ENCODE measurements at places on chromosomes 2 and 18. TPM values are rescaled to one million over a fixed set of nuclear protein-coding genes. Genes with fewer than 3 reads are reported as not detected.

GRCh38 chr2:48940606-48941005 is 185.1 kb upstream of the LHCGR start:
- H3K27ac ChIP-seq, result no peak overlapping the region
- no peaks in the 10 kb centered on the region for H3K27me3 ChIP-seq
- no peaks in the 10 kb centered on the region for H3K36me3 ChIP-seq

DNA sequence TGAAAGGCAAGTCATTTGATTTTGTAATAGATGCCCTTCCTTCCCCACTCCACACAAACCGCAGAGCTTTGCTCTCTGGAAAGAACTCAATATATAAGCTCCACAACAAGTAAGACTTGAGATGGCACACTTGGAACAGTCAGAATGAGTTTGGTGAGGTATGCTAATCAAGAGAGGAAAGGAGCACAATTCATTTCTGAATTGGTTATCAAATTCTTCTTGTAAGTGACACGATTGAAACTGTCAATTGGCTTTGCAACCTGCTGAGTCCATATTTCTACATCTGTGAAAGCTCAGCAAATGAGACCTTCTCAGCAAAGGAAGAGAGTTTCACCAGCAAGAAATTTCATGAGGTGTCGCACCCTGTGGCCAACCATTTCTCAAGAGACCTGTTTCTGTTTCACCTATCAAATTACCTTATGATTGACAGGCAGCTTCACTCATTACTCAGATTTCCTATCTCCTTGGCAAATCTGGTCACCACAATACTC is 19.1 kb downstream of the CTLA4 start:
- H3K27ac ChIP-seq, result no peak overlapping the region
- no peaks in the 10 kb centered on the region for H3K4me1 ChIP-seq
- no peak overlapping the region for H3K4me3 ChIP-seq
- DNase-seq, result no peak
- H3K27me3 ChIP-seq, result no peaks in the 10 kb centered on the region

The SALL3 gene
- not detected for polyA plus RNA-seq

DNA sequence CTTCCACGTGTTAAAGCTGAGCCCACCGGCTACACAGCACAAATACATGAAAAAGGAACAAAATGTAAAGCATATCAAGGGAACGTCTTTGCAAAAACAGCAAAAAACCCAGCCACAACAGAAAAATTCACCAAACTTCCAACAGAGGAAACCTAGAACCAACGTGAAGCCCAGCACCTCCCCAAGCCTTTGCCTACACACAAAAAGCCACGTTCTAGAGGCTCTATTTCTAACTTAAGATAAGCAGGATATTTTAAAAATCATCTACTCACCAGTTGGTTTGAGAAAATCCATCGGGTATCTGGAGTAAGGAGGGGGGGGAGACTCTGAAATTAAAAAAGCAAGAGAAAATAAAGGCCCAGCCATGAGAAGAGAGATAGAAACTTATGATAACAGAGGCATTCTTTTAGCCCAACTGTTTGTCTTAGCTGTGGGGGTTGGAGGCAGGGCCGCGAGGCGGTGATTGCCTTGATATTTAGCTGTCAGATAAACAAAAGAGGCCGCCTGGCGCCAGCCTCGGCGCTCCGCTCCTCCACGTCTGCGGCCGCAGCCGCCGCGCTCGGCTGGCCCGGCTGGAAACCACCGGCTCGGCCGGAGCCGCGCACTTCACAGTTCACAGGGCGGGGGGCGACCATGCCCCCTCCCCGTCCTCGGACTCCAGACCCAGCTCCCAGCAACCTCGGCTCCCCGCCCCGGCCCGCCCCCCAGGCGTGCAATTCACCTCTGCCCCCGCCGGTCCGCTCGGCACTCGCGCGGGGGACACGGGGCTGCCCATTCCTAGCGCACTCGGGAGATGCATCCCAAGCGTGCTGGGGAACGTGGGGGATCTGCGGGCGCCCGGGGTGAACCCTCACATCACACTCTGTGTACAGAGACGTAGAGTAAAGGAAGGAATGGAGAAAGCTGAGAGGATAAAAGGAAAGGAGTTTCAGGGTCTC is 2.4 kb downstream of the SMAD7 start:
- no peaks in the 10 kb centered on the region for H3K27me3 ChIP-seq
- peak overlapping the region; percentile 76 for H3K27ac ChIP-seq
- DNase-seq, result no peak
- H3K4me3 ChIP-seq, result peak overlapping the region; percentile 99
- peaks cover 50% of the 10 kb centered on the region for H3K4me1 ChIP-seq

The LOXL3 gene
- 0.08 TPM for polyA plus RNA-seq

DNA sequence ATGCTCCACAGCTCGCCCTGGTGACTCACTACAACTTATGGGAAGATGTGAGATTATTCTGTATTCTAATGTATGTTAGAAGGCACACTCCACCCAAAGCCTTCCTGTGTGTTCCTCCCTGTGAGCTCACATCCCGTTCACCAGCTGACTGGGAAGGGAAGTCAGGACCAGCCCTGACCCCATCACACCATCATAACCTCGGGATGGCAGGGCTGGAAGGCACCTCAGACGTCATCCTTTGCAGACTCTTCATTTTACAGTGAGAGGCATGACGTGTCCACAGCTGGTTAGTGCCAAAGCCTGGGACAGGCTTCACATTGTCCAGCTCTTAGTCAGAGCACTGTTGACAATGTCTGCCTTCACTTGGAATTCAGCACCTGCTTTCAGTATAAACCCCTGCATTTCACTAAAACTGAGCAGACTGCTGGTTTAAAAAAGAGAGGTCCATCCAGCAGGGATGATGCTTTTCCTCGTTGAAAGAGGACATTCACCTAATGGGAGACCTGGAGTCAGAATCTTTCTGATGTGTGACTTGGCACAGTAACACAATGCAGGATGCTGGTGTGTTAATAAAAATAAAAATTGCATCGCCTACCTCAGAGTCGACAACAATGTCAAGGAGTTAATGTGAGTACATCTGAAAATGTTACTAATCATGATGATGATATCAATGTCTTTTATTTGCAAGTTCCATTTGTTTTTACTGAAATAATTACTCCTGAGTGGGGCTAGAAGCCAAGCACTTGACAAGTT is 418.0 kb upstream of the TNP1 start:
- H3K4me1 ChIP-seq, result no peaks in the 10 kb centered on the region
- no peaks in the 10 kb centered on the region for H3K36me3 ChIP-seq
- no peaks in the 10 kb centered on the region for H3K27me3 ChIP-seq
- no peak for DNase-seq
- no peak overlapping the region for H3K4me3 ChIP-seq

DNA sequence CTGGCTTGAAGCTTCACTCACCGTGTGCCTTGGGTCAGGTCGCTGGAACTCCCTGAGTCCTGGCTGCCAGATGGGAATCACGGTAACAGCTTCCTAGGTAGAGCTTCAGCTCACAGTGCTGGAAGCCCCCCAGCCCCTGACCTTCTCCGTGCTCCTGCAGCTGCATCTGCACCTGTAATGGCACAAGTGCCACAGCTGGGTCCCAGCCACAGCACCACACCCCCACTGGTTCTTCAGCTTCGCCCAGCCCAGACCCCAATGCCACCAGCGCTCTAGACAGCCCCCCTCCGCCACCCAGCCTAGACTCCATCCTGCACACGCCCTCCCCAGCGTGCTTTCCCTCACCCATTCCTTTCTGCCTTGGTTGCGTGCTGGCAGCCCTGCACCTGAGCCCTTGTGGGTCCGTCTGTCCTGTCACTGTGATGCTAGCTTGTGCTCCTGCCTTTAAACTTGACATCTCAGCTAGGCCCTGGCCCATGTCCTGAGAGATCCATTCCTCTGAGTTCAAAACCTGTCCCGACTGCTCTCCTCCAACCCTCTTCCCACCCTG is 7.6 kb upstream of the ESPNL start:
- H3K27ac ChIP-seq, result no peak overlapping the region
- DNase-seq, result no peak
- no peaks in the 10 kb centered on the region for H3K4me1 ChIP-seq
- no peaks in the 10 kb centered on the region for H3K27me3 ChIP-seq
- no peaks in the 10 kb centered on the region for H3K36me3 ChIP-seq
- H3K4me3 ChIP-seq, result no peak overlapping the region

The CYBRD1 gene
- polyA plus RNA-seq, result 1.2 TPM

GRCh38 chr18:39230086-39230803 is 1664.6 kb upstream of the CELF4 start:
- H3K4me3 ChIP-seq, result no peak overlapping the region
- H3K27ac ChIP-seq, result no peak overlapping the region
- no peaks in the 10 kb centered on the region for H3K27me3 ChIP-seq
- H3K4me1 ChIP-seq, result no peaks in the 10 kb centered on the region

DNA sequence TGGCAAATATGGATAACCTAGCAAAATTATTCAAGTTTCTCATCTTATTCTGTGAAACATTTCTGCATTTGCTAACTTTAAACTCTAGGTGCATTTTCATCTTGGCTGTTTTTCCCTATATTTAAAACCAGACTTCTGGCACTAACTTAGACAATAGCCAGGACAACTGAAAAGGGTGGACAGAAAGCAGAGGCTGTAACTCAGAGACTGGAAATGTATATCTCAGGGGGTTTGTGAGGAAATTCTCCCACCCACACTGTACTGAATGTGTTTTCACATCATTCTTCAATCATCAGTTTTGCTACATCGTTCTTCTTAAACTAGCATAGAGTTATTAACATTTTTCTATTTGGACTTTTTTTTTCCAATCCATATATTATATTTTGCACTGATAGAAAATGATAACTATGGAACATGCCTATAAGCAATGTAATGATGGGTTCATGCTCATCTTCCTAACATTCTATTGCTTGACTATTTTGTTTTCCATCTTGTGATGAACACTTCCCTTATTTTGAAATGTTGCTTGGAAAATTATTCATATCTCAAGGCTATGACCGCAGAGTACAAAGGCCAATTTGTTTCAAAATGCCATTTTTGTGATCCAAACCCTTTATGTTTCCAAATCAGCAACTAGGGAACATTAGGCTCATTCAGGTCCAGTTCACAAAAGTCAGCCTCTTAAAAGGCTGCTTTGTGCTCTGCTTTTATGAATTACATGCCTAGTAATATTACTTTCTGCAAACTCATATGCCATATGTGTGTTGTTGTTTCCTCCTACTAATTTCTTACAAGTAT is 125.8 kb upstream of the CDH19 start:
- H3K36me3 ChIP-seq, result no peaks in the 10 kb centered on the region
- no peak overlapping the region for H3K27ac ChIP-seq
- no peak overlapping the region for H3K4me3 ChIP-seq
- no peaks in the 10 kb centered on the region for H3K4me1 ChIP-seq

DNA sequence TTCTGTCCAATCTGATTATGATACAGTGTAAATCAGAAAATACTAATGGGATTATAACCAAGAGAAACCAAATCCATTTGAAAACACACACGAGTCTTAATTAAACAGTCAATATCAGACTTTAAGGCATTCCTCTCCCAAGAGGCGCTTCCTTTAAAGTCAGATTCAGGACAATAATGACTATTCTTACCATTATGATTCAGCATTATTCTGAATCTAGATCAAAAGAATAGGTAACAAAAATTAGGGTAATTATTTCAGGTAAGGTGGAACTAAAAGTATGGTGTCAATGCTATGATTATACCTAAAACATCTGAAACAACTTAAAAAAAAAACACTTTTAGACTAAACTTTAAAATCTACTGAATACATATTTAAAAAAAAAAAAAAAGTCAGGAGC is 12.3 kb downstream of the PSME4 start:
- H3K4me3 ChIP-seq, result no peak overlapping the region
- DNase-seq, result no peak
- no peaks in the 10 kb centered on the region for H3K27me3 ChIP-seq
- no peaks in the 10 kb centered on the region for H3K36me3 ChIP-seq

DNA sequence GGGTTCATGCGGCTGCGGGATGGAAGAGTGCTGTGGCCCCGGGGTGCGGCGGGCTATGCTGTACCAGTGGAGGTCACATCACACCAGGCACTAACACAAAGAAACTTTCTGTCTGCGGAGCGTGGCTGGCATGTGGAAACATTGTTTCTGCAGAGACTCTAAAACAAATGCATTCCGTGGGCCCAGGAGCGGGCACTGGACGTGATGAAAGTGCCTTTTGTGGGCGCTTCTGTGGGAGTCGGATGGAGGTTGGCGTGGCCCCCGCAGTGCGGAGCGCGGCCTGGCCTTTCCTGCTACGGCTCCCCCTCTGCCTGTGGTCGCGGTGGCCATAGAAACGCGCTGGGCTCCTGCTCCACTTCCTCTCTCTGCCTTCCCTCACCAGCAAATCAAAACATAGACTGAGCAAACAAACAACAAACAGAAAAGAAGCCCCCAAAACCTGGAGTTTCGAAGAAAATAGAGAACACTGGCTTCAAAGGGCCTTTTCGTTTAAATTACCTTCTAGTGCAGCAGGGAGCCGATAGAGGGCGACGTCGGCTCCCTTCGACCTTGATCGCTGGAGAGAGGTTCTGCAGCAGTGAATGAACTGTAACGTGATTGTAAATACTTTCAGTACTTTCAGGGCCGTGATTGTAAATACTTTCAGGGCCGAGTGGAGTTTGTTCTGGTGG is 51.4 kb downstream of the KIF5C start:
- H3K36me3 ChIP-seq, result no peaks in the 10 kb centered on the region
- H3K4me1 ChIP-seq, result peaks cover 19% of the 10 kb centered on the region
- H3K27ac ChIP-seq, result no peak overlapping the region
- no peaks in the 10 kb centered on the region for H3K27me3 ChIP-seq

DNA sequence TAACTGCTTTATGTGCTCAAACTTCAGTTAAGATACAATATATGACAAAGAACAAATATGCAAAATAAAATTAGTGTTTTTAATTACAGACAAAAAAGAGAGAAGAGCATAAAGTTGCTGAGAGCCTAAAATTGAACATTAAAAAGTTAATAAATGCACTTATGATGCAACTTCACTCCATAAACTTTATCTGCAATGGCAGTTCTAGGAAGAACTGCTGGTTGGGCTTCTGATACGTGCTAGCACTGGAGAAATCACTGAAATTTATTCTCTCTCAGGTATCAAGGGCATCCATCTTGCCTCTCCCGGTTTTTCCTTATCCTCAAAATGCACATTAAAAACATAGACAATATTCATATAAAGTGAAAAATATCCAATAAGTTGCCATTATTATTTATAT is 35.7 kb downstream of the MYO3B start:
- no peaks in the 10 kb centered on the region for H3K4me1 ChIP-seq
- H3K27me3 ChIP-seq, result no peaks in the 10 kb centered on the region
- DNase-seq, result no peak
- H3K4me3 ChIP-seq, result no peak overlapping the region

DNA sequence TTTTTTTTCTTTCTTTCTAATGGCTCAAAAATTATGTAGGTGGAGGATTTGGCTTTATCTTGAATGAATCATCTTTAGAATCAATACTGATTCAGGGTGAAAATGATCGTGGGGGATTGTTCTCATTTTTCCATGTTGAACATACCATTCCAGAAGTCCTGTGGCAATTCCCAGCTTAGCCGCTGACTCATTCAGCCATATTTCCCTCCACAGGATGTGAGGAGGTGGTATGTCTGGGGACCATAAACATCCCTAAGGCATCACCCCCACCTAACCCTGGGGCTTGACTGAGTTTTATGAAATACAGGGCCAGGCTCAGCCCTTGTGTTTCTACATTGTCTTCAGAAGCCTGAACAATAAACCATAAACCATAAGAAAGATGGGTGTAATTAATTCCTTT is 92.7 kb upstream of the FN1 start:
- H3K27ac ChIP-seq, result no peak overlapping the region
- no peak for DNase-seq
- no peak overlapping the region for H3K4me3 ChIP-seq
- H3K4me1 ChIP-seq, result no peaks in the 10 kb centered on the region
- H3K36me3 ChIP-seq, result no peaks in the 10 kb centered on the region

- no peak overlapping the region for H3K4me3 ChIP-seq
- DNase-seq, result no peak
- no peaks in the 10 kb centered on the region for H3K27me3 ChIP-seq
- H3K36me3 ChIP-seq, result no peaks in the 10 kb centered on the region
Observed at GRCh38 chr18:5106730-5107129, 90.3 kb downstream of the AKAIN1 start.

The TMEM169 gene
- 1.1 TPM for polyA plus RNA-seq

The TUBA4B gene
- not detected for polyA plus RNA-seq

- H3K27ac ChIP-seq, result no peak overlapping the region
- no peaks in the 10 kb centered on the region for H3K27me3 ChIP-seq
- DNase-seq, result no peak
- no peaks in the 10 kb centered on the region for H3K4me1 ChIP-seq
Observed at GRCh38 chr18:8279346-8279745, 329.9 kb upstream of the RAB12 start.
